NCI-H460 (cell line): ENCODE measurements at places on chromosomes 4 and X. TPM values are rescaled to one million over a fixed set of nuclear protein-coding genes. Genes with fewer than 3 reads are reported as not detected.

C4orf51 gene
- not detected in 2 replicates for total RNA-seq

SYNPO2 gene
- 1.2 and 1.4 TPM in 2 replicates for total RNA-seq

PCSK1N gene
- 7.5 and 8.1 TPM in 2 replicates for total RNA-seq

FGD1 gene
- total RNA-seq = 7.9 and 8.7 TPM in 2 replicates

BEND4 gene
- total RNA-seq = not detected in 2 replicates

WAS gene
- 0.20 TPM in 1 of 2 replicates, not detected in the other for total RNA-seq

FABP2 gene
- not detected in 2 replicates for total RNA-seq

COL4A6 gene
- total RNA-seq = 157 and 177 TPM in 2 replicates

SERTM2 gene
- not detected in 2 replicates for total RNA-seq

CCNB3 gene
- total RNA-seq = 0.54 and 0.63 TPM in 2 replicates

TEX13C gene
- total RNA-seq = not detected in 2 replicates

SLC10A4 gene
- 2.1 and 2.6 TPM in 2 replicates for total RNA-seq

SPON2 gene
- total RNA-seq = 0.17 TPM in 1 of 2 replicates, not detected in the other

GPR119 gene
- not detected in 2 replicates for total RNA-seq

PITX2 gene
- total RNA-seq = 0.92 and 0.95 TPM in 2 replicates

SPANXA2 gene
- not detected in 2 replicates for total RNA-seq
